Fibroblast of gingiva (primary cell): ENCODE measurements at places on chromosomes 3 and 15.

GRCh38 chr3:34248352-34248751 is 449.9 kb downstream of the PDCD6IP start:
- no peak for DNase-seq

- DNase-seq = peak; percentile 42
These were observed 62.2 kb upstream of the CTSH start for GRCh38 chr15:79007066-79007465.

DNA sequence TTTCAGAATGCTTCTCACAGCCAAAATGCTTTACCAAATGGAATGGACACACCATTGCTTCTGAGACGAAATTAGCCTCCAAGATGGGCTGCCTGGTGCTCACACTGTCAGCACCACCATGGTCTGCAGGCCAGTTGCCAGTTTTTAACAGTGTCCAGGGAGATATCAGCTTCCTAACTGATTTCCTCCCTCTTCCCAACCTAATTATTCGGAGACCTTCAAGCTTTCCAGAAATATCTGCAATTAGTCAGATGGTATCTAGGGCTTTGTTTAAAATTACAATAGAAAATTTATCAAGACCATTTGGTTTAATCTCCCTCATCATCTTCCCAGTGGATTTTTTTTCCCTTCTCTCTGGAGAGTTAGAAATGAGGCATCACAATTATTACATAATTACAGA is 287.5 kb downstream of the ZPLD1 start:
- DNase-seq = no peak

- peak; percentile 47 for DNase-seq
These were observed 55.0 kb downstream of the POLR2M start for GRCh38 chr15:57761562-57761961.

DNA sequence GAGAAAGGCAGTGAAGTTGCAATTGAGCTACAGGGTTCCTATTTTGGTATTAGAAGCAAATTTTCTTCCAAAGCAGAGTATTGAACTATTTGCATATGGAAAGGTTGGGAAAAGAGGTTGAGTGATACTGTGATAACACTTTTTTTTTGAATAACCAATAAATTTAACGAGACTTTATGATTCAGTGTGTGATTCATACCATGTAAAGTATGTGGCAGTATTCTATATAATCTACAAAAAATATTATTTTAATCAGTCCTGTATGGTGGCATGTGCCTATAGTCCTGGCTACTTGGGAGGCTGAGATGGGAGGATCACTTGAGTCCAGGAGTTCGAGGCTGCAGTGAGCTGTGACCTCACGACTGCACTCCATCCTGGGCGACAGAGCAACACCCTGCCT is 206.9 kb downstream of the BBX start:
- no peak for DNase-seq

- no peak for DNase-seq
These were observed 750 bp downstream of the SLC33A1 start for GRCh38 chr3:155853214-155854140.

GRCh38 chr3:99823723-99824711 is 6.4 kb downstream of the CMSS1 start:
- DNase-seq = no peak

DNA sequence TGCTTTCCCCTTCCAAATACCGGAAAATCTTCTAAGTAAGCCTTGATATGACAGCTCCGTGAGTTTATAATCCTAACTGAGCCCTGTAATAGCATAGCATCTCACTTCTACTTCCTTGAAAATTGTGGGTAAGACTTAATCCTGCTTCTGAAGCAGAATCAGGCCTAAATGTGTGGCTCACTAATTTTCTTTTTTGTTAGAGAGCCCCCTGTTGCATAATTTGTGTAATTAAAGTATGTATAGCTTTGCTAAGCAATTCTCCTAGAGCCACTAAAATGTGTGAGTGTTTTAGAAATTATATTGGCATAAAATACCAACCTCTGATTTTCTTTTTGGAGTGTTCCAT is 304.4 kb downstream of the FGF12 start:
- no peak for DNase-seq

GRCh38 chr3:156620260-156620659 is 54.1 kb upstream of the TIPARP start:
- no peak for DNase-seq

DNA sequence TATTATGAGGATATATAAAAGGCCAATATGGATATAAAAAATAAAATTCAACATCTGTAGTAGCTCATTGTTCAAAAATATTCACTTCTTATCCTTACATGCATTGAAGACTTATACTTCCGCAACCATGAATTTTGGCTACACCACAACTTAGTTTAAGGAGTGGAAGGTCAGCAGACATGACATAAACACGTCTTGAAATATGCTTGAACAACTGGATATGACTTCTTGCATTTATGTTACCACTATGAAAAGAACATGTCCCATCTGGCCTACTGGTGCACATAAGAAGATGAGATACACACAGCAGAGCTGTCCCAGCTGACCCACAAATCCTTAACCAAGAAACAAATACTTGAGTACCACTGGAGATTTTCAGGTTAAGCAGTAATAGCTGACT is 52.1 kb downstream of the MYO9A start:
- DNase-seq = no peak

- no peak for DNase-seq
These were observed 38.1 kb downstream of the CHAC1 start for GRCh38 chr15:40991355-40991754.

DNA sequence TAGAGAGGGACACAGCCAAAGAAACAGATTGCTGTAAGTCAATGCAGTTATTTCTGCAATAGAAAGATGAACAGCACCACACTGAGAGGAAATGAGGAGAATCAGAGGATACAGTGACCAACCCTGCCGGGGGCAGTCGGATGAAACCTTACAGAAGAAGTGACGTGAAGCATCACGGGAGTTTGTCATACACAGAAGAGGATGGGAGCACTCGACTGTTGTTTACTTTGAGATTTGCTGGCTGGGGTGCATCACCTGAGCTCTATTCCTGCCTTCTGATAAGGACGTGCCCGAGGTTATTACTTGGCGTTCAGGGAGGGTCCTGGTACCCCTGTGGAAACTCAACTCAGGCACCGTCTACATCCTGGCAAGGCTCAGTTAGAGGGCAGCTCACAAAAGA is 45.4 kb downstream of the MAGEF1 start:
- no peak for DNase-seq

GRCh38 chr3:4943549-4943948 is 35.7 kb upstream of the BHLHE40 start:
- DNase-seq = no peak

DNA sequence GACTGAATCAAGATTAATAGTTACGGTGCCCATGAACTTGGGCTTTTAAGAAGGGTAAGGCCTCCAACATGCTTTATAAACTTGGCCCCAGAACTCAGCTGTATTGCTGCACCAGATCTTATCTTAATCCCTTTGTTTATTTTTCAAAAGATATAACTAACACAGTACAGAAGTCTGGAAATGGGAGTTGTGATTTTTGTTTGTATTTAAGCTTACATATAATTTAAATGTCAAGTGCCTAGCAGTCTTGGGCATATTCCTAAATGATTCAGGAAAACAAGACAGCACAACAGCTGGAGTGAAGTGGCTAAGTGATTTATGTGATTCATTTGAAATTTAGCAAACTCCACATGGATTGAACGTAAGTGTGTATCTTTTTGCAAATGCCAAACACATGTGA is 56.2 kb downstream of the NBEAL2 start:
- DNase-seq = peak; percentile 57

- no peak for DNase-seq
These were observed 93.4 kb downstream of the LRRC28 start for GRCh38 chr15:99344639-99345038.

DNA sequence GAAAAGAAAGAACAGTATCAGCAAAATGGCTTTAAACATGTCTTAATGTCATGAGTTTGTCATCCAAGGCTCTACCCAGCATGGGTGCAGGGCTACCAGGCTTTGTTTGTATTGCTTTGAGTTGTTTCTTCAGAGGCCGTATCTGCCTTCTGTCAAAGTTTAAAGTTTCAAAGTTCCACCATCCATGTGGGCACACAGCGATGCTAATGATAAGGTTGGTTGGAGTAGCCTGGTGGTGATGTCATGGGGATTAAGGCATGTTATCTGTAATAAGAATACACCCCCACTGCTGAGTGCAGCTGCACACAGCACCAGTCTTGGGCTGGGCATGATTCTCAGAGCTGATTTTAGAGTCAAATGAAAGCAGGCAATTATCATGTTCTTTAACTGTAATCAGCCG is 72.0 kb upstream of the LRTM1 start:
- no peak for DNase-seq

DNA sequence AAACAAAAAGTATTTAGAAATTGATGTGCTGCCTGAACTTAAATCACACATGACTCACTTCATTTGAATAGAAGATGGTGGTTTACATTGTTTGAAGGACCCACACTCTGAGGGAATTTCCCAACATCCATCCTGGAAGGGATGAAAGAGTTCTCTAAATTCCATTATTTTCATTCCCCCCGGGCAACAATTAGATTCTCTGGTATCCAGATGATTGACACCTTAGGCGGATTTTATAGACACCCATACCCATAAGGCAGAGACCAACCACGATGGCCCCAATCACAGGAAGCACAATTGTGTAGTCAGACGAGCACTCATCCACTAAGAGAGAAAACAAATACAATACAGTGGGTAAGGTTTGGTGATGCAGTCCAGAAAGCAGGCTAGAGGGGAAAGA is 24.6 kb upstream of the MCCC1 start:
- peak; percentile 34 for DNase-seq

- DNase-seq = peak; percentile 29
These were observed 37.6 kb upstream of the EPHB3 start for GRCh38 chr3:184523825-184524615.

GRCh38 chr3:178671791-178672190 is 135.6 kb downstream of the KCNMB2 start:
- peak; percentile 4 for DNase-seq

DNA sequence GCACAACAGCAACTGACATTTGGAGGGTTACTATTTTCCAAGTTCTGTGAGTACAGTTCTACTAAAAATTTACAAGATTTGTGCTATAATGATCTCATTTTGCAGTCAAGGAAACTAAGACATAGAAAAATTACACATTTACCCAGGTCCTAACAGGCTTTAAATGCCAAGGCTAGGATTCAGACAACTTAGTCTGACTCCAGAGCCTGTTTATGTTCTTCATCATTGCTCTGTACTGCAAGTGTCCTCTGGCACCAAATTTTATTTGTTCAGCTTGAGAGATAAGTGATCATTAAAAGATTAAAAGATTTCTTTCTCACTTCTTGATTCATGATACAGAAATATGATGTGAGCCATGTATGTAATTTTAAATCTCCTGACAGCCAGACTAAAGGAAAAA is 290.8 kb downstream of the UBE2E2 start:
- DNase-seq = no peak

DNA sequence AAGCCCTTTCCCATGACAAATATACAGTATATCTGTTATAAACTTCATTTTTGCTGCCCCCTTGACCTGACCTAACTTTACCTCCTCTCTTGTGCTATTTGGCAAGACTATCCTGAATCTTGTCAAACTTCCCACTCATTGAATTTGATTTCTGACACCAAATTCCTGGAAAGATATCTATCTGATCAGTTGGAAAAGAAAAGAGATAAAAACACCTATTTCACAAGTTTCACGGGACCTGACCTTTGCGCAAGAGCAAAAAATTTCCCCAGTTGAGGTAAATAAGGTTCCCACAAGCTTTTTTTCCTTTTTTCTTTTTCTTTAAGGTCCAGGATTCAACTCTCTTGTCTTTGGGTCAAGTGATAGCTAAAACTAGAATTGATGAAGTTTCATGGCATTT is 189.2 kb upstream of the LPP start:
- no peak for DNase-seq

DNA sequence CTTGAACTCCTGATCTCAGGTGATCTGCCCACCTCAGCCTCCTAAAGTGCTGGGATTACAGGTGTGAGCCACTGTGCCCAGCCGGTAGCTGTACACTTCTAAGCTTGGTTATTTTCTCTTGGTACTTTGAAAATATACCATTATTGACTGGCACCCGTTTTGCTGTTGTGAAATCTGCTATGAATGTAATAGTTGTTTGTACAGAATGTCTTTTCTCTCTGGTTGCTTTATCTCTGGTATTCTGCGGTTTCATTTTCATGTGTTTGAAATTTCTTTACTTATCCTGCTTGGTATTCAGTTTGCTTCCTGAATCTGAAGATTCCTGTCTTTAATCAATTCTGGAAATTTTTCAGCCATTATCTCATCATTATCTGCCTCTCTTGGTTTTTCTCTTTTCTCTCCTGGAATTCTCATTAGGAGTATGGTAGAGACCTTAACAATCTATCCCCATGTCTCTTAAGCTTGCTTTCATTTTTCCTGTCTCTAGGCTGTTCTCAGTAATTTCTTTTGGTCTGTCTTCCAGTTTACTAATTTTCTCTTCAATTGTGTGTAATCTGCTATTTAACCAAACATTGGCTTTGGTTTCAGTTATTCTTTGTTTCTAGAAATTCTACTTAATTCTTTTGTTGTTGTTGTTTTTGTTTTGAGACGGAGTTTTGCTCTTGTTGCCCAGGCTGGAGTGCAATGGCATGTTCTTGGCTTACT is 2.8 kb upstream of the PAK2 start:
- DNase-seq = peak; percentile 26

- peak; percentile 89 for DNase-seq
These were observed 1.9 kb downstream of the TBC1D2B start for GRCh38 chr15:78075490-78076230.

DNA sequence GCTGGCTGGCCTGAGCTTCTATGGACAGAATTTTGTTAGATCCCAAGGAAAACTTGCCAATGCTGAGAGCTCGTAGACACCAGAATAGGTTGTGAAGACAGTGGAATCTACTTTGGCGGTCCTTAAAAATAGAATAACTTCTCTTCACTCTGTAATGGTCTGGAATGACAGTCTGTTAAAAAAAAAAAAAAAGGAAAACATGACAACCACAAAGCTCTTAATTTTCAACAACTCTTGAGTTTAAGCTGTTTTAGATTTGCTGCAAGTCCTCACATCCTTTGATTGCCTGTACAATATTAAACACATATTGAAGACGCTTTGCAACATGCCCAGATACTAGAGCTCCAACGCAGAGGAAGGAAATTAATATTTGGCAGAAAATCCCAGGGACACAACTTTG is 122.8 kb upstream of the GALNT15 start:
- DNase-seq = no peak

- no peak for DNase-seq
These were observed 91.1 kb upstream of the RGMA start for GRCh38 chr15:93180128-93180527.
